AG04450 (cell line): ENCODE measurements at places on chromosomes 3 and 15.

DNA sequence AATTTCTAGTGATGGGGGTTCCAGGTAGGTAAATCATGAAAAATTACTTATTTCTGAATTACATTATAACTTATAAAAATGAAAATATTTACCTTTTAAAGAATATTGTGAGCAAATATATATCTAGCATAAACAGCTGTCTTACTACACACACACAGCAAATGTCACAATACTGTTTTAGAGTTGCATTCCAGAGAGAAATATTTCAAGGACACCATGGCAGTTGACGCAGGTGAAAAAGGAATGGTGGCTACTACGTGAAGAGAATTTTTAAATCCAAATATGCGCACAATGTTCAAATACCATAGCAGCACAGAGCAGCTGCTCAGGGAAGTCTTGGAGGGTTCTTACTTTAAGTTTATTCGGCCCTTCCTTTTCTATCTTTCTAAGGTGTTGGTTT lies 356.2 kb downstream of the CGGBP1 start:
- no peak for DNase-seq

DNA sequence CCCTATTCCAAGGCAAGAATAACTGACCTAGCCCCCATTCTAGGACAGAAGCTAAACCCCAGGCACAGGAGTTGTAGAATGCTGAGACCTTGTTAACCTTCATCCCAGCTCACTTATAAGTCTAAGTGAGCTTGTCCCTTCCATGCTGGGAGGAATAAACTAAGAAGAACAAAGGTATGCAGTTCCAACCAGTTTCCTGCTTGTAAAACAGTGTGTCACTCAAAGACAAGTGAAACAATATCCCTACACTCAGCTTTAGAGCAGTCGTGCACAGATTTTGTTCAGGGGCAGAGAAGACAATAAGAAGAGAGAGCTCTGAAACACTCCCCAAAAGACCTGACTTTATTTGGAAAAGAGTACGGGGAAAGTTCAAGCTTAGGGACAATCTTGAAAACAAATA lies 292.1 kb downstream of the CGGBP1 start:
- no peak for DNase-seq

GRCh38 chr3:130420466-130420865 lies 75.0 kb downstream of the COL6A5 start:
- no peak for DNase-seq

- no peak for DNase-seq
Measured at GRCh38 chr3:51190199-51190598, 194.9 kb upstream of the MANF start.

GRCh38 chr15:78272776-78273175 lies 8.4 kb downstream of the DNAJA4 start:
- DNase-seq = no peak

DNA sequence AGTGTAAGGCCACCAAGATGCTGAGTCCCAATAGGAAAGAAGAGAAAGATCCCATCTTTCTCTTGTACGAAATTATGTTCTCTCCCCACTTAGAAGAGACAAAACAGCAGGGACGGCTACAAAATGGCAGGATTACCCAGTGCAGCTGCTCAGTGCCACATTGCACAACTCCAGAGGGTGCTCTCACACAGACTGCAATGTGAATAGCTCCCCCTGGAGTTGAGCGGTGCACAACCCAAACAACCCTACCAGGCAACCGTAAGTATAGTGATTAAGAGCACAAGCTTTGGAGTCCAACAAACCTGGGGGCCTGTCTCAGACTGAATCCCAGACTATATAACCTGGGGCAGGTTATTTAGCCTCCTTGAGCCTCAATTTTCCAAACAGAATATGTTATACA lies 3.1 kb upstream of the BHLHE40 start:
- no peak for DNase-seq

GRCh38 chr15:69395991-69396390 lies 18.2 kb upstream of the KIF23 start:
- DNase-seq = no peak

DNA sequence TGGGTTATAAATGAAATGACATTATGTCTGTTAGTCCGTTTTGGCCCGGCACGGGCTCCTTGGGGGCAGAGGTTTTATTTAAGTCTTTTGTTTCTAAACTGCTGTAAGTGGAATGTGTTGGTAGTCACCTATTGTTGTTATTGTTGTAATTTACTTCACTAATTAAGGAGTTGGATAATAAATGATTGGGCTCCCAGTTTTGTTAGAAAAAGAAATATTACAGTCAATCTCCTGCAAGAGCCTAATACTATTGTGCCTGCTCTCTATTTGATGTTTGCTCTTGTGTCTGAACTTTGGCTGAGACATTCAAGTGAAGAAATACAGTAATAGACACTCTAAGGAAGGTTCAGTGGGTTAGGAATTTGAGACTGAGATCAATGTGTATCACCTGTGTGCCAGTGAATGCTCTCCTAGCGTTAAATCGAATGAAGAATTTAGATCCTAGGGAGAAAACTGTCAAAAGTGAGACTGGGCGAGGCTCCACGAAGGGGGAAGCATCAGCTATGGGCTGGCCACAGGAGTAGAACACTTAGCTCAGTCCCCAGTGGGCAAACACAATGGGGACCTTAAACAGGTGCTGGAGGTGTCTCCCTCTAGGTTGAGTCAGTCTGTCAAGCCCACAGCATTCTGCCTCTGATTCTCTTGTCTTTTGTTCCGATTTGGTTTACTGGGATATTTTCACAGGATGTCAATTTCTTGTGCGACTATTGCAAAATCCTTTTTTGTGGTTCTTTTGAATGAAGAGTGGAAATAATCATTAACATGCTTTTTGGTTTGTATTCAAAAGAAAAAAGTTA lies 1.2 kb downstream of the ROBO2 start:
- DNase-seq = no peak

GRCh38 chr3:58034738-58035523 lies 26.7 kb downstream of the FLNB start:
- no peak for DNase-seq

GRCh38 chr3:149377408-149378364 lies at the start of gene TM4SF1:
Gene TM4SF1, minus strand, starts transcription at chr3:149377649. Its CDS starts 102 bp downstream, at chr3:149377547.
- DNase-seq = peak; percentile 78

GRCh38 chr3:67016522-67017080 lies 18.5 kb downstream of the KBTBD8 start:
- DNase-seq = no peak

GRCh38 chr3:150371741-150372254 lies 36.3 kb upstream of the TSC22D2 start:
- peak; percentile 97 for DNase-seq

- no peak for DNase-seq
Measured at GRCh38 chr3:152083135-152083534, 185.6 kb upstream of the MBNL1 start.

DNA sequence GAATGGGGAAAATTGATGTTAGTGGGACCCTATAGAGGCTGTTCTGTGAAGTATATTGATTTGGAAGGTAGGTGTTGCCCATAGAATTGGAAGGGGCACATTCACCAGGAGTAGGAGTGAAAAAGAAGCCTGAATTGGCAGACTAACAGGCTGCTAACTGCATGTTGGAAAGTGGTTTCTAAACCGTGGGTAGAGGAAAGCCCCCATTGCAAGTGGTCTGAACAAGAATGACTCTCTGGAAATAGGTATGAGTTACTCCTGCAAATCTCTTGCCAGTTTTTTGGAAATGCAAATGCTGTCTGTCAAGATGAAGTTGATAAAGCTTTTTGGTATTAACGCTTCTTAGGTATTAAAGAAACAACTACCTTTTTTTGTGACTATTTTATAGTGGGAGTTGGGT lies 3.5 kb downstream of the UBE2E1 start:
- no peak for DNase-seq

GRCh38 chr3:184540777-184541681 lies 20.6 kb upstream of the EPHB3 start:
- no peak for DNase-seq

DNA sequence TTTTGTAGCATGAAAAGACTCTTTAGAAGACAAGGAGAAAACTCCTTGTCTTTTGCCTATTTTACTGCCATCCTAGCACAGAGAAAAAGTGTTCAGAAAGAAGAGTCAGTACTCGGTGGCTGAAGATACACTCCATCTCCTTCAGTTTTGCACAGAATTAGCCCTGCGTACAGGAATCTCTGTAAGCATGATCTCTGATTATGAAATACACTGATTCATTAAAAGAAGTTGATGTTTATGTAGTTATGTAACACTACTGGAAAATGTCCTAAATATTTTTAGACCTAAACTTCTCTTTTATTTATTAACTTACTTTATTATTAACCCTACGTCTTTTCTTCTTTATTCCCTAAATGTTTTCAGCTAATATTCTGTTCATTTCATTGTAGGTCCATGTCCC lies 138.4 kb downstream of the LEKR1 start:
- DNase-seq = no peak

GRCh38 chr15:41048397-41048796 lies 67.7 kb downstream of the INO80 start:
- no peak for DNase-seq

DNA sequence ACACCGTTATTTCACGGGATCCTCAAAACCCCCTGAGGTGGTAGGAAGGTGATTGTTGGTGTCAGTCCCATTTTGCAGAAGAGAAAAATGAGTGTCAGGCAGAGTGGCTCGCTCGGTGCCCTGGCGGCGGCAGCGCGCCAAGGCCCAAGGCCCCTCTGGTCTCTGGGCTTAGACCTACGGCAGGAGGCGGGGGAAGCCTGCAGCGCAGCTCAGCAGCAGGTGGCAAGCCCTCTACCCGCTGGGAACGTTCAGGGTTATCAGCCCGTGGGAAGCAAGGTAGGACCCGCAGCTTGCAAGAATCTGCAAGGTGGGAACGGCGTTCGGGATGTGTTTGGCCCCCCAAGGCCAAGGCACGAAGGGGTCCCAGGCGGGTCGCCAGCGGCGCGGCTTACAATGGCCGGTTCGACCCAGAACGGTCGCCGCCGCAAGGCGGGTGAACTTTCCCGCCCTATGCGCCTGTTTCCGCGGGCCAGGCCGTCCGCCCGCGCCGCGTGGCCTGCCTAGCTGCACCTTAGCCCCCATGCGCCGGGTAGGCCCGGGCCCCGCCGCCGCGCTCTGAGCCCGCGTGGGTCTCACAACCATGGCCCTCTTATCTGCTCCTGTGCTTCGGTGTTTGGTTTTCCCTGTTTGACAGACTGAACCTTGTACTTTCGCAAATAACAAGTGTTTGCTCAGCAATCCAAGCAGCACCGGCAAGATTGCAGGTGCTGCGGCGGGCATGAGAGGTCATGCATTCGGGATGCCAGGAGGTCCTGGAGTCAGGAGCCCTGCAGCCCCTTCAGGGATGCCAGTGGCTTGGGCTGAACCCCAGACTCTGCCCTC lies 39.7 kb downstream of the CCNL1 start:
- DNase-seq = no peak

GRCh38 chr15:35693286-35693685 lies 147.3 kb upstream of the DPH6 start:
- no peak for DNase-seq

DNA sequence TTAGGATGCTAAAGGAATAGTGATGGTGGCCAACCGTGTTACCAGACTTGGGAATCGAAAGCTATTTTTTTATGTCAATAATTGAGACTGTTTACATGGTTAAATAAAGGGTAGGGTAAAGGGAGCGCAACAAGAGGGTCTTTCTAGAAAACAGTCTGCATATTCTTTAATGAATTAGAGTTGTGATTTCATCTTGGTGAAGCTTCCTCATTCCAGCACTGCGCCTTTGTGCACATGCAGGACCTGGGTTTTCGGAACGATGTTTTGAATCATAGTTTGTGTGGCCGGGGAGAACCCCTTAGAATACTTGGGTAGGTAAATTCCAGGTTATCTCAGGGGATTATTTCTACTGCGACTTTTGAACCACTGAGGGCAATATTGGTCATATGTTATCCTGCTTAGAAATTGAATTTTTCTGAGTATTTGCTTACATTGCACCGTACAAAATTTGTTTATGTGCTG lies 1.3 kb downstream of the PIK3CA start:
- DNase-seq = no peak

GRCh38 chr15:77907824-77908751 lies 169.4 kb downstream of the TBC1D2B start:
- DNase-seq = no peak
